Anterior cingulate cortex (tissue), 58 donors: ENCODE measurements at places on chromosomes 6 and 20.

GRCh38 chr6:36676141-36677058 lies 2.1 kb upstream of the CDKN1A start:
- DNase-seq = no peak

- DNase-seq = no peak
Observed at GRCh38 chr6:111250791-111251354, 163.6 kb downstream of the SLC16A10 start.

DNA sequence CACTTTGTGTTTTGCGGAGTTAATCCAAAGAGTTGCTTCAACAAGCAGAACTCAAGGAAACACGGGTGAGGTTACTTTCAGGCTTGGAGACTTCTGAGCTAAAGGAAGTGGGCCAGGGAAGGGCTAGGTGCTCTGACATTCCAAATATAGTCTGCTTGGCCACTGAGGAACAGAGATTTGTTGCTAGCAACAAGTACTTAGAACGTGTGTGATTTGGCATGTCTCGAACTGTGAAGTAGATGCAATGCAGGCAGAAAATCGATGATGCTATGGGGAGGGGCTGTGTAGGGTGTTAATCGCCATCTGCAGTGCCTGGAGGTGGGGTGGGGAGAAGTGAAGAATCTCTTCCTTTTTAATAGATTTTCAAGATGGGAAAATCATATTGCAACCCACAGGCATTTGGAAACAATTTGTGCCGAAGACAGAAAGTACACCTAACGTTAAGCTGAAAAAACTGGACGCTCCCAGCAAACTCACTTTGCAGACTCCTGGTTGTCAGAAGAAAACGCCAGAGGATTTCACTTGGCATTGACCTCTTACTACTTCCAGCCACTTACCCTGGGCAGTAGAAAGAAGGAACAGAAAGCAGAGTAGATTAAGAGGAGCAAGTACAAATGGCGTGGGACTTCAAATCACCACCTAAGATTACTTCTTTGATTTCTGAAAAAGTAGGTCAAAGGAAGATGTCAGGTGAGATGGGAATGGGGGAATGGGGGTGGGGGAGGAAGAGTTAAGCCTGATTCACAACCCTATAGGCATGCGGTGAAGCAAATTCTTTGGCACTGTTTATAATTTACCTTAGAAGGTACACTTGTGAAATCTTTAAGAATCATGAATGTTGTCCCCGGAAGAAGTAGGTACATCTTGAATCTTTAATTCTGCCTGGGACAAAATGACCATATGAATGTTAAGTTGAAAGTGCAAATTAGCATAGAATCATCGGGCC lies 314.1 kb downstream of the CD83 start:
- no peak for DNase-seq

DNA sequence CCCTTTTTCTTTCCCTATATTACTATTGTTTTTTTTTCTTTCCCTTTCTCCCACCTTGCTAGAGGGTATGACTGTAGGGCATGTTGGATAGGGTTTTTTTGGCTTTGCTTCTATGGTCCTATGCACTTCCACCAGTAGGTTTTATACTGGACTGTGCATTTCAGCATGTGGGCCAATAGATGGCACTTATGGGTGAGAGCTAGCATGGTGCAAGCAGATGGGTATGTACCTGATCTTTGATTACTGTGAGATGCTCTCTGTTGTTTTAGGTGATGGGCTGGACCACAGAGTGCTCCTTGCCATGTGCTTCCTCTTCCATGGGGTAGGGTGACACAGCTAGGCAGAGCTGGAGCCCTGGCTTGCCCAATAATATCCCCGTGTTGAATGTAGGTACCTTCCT lies 128.5 kb upstream of the CHD6 start:
- DNase-seq = no peak

- no peak for DNase-seq
Observed at GRCh38 chr6:14824484-14825275, 421.2 kb upstream of the JARID2 start.

DNA sequence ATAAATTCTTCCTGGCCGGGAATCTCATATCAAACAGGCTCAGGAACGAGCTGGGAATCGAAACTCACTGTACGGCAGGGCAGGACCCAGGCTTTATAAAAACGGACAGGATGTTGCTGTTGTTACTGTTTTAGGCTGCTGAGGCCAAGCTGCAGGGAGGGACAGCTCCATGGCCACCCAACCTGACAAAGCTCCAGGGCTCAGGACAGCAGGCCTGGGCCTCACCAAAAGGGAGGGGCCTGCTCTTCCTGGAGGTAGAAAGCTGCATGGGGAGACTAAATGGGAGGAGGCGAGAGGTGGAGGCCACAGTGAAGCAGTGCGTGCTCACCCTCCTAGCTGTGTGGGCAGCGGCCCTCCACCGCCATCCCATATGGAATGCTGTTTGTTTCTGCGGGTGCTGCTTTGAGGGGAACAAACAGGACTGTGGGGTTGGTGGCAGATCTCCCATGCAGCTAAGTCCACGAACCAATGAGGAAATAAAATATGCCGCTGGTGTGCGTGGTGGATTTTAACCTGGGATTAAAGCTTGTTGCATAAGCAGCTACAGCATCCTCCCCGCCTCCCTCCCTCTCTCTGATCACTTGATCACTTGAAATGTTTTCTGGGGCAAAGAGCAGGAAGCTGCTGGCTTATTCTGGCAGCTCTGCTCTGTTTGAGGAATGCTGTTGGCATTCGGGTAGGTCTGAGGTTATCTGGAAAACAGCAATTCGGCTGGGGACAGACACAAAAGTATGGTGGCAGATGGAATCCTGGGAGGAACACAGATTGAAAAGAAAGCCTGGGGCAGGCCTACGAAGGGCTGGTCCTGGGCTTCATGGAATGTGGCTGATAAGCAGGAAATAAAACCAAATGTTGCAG lies 2.4 kb upstream of the ZMYND8 start:
- DNase-seq = peak; percentile 87
